Activated CD4-positive, alpha-beta memory T cell treated with anti-CD3 and anti-CD28 coated beads, Interleukin-2, amount 10 ng/mL, durations not matched to agents 7 days and 5 days (primary cell): ENCODE measurements at places on chromosomes 1 and 21. TPM values are rescaled to one million over a fixed set of nuclear protein-coding genes. Genes with fewer than 3 reads are reported as not detected.

- DNase-seq: no peak
These were observed 46.4 kb upstream of the CSF1 start for GRCh38 chr1:109864047-109864822.

DNA sequence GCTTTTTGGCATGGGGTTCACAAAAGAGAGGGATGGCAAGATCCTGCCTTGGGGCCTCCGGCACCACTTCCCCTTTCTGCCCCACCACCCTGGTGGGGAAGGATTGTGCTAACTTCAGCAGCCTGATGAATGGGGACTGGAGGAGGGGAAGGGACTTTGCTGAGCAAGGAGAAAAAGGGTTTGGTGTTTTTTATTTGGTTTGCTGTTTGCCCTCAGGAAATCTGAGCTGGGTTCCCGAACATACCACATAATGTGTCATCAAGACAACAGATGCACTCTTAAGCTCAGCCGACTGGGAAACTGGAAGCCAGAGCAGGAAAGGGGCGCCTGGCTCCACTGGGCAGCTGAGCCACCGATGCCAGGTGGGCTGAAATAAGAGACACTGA, 19.8 kb downstream of the OLFML2B start:
- no peak for DNase-seq

DNA sequence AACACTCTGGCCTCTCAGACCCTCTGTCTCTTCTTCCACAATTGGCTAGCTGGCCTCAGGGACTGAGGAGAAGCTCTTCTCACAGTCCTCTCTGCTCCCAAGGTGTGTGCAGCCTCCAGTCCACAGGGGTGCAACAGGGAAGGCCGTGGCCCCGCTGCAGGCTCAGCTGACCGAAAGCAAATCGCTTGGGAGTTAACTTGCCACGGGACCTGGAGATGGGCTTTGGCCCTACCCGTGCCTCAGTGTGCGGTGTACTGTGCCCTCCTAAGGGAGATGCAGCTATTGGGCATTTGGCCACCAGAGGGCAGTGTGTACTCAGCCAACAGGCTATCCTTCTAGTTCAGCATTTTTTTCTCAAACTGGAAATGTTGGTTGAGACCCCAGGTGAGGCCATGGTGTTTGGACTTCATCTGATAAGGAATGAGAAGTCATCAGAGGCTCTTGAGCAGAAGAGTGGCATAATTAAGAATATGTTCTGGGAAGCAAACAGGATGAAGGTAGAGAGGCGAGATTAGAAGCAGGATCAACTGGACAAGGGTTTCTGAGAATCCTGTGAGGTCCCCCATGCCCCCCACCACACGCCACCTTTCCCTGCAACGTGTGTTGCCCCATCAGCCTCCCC, 42.5 kb upstream of the TMEM125 start:
- peak; percentile 83 for DNase-seq

GRCh38 chr1:245798349-245798711, 643.5 kb downstream of the KIF26B start:
- no peak for DNase-seq

GRCh38 chr1:19462781-19463503, 22.4 kb downstream of the CAPZB start:
- peak; percentile 85 for DNase-seq

Gene SMPDL3B
- 0.76 TPM for total RNA-seq

DNA sequence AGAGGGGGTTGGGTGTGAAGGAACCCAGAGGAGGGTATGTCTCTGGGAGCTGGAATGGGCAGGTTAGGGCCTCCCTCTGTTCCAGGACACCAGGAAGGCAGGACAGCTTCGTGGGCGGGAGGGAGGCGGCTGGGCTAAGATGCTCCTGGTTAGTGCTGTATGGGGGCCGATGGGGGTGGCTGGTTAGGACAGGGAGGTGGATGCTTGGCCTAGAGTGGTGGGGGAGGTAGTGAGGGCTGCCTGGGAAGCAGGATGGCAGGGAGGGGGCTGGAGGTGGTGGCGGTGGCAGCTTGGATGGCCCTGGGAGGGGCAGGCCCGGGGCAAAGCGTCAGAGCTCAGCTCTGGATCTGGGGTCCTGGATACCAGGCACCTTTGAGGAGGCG, 6.2 kb upstream of the MMP23B start:
- DNase-seq: no peak

Gene C1orf115
- 1.2 TPM for total RNA-seq

- DNase-seq: no peak
These were observed 19.7 kb upstream of the PTTG1IP start for GRCh38 chr21:44893278-44893556.

- no peak for DNase-seq
These were observed 227.1 kb downstream of the LRRC7 start for GRCh38 chr1:69794831-69795230.

GRCh38 chr1:19817160-19817559, 2.1 kb upstream of the RNF186 start:
- DNase-seq: no peak

Gene SH2D1B
- not detected for total RNA-seq

DNA sequence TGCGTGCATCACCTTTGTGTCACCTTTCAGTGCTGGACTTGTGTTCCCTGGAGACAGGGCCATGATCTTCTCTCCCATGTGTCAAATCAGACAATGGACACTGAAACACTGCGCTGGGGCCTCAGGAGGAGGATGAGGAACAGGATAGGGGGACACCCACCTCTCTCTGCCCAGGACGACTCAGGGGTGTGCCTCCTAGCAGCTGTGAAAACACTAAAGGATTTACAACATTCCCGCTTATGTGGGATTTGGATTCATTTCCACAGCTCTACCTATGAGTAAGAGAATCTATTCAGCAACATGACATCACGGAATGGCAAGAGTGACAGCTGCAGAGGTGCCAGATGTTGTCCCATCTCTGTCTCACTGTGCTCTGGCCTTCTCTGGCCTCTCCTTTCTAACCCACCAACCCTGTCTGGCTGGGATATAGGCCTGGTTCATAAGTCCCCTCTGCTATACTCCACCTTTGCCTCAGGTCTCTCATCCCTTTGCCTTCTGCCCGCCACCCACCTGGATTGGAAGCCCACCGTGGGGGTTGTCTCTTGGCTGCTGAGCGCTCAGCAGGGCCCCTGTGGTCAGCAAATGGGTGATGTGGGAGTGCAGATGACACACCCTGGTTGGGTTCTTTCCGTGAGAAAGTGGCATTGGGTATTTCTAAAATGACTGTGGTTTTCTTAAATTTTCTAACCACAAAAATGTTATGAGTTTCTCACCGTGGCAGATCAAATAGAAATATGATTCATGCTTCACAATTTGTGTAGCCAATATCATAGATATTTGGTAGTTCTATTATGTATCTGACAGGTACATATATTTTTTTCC, 47.1 kb upstream of the TLR5 start:
- DNase-seq: peak; percentile 41

Gene CCDC30
- total RNA-seq: 2.5 TPM

Gene SPATA46
- not detected for total RNA-seq
